ENCODE measurements at places on chromosomes 4 and X.

DNA sequence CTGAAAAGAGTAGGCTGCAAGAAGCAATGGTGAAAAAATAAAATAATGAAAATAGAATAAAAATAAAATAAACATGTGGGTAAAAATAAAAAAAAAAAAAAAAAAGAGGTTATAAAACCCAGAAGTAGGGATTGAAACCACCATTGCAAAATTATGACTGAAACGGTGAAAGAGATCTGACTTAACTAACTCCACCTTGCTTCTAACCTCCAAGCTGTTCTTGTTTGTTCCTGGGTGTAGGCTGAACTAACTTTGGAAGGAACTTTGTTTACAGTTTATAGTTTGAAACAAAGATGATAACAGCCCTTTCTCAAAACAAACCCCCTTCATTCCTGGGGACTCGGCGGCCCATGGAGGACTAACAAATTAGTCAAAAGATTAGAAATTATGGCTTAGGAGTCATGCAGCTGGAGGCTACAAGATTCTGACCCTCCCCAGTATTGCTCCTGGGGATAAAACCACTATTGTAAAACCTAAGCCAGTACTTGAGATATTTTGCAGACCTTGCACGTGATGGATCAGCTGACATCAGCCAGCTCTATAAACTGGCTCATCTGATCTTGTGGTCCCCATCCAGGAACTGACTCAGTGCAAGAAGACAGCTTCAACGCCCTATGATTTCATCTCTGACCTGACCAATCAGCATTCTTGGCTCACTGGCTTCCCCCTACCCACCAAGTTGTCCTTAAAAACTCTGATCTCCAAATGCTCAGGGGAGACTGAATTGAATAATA lies 30.4 kb downstream of the DDX60L start:
- no peak for DNase-seq

- DNase-seq = peak; percentile 3
These were observed 15.4 kb downstream of the SNX12 start for GRCh38 chrX:71052721-71053120.

- DNase-seq = no peak
These were observed 201.1 kb upstream of the BCOR start for GRCh38 chrX:40298572-40299479.

DNA sequence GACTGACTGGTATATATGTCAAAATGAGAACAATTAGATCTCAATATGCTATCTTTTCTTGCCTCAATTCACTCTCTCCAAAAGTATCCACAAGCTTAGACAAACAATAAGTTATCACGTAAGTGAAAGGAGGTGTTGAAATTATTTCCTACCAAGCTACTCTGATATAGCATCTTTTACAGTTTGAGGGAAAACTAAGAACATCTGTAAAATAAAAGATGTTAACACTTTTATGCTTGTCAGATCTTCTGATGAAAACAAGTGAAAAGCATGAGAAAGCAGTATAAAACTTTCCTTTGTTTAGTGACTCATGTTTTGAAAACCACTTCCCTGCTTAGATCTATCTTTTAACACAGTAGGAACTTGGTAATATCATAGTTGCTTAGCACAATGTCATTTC lies 8.4 kb upstream of the MAB21L2 start:
- no peak for DNase-seq

- DNase-seq = no peak
These were observed 11.6 kb upstream of the HADH start for GRCh38 chr4:107977966-107978705.

- DNase-seq = no peak
These were observed 5.1 kb upstream of the TASL start for GRCh38 chrX:30582664-30583063.

DNA sequence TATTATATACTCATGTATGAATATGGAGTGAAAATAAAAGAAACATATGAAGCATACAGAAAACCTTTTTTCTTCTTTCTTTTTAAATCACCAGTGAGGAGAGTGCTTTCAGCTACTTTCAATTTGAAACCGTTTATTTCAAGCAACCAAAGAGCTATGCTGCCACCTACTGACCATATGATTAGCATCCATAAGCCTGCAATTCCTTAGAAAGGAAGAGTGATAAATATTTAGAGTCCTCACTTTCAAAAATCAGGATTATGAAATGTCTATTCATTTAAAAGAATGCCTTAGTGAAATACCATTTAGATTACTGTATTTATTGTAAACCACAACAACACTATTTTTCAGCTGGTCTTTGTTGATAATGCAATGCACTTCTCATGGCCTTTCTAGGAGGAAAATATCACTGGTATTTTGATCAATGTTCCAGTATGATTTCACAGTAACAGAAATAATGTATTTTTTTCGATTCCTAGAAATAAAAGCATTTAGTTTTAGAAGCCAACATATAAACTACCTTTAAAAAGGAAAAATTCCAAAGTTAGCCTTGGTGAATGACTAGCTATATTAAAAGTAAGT lies 667.6 kb downstream of the PCDH18 start:
- peak; percentile 24 for DNase-seq

GRCh38 chr4:6549445-6549844 lies 25.5 kb upstream of the MAN2B2 start:
- no peak for DNase-seq

GRCh38 chr4:144507311-144508101 lies 138.4 kb upstream of the HHIP start:
- no peak for DNase-seq

- DNase-seq = peak; percentile 19
These were observed 60.6 kb downstream of the RPS6KA3 start for GRCh38 chrX:20205927-20206708.

GRCh38 chr4:160894809-160895208 lies 1269.0 kb downstream of the FSTL5 start:
- no peak for DNase-seq

DNA sequence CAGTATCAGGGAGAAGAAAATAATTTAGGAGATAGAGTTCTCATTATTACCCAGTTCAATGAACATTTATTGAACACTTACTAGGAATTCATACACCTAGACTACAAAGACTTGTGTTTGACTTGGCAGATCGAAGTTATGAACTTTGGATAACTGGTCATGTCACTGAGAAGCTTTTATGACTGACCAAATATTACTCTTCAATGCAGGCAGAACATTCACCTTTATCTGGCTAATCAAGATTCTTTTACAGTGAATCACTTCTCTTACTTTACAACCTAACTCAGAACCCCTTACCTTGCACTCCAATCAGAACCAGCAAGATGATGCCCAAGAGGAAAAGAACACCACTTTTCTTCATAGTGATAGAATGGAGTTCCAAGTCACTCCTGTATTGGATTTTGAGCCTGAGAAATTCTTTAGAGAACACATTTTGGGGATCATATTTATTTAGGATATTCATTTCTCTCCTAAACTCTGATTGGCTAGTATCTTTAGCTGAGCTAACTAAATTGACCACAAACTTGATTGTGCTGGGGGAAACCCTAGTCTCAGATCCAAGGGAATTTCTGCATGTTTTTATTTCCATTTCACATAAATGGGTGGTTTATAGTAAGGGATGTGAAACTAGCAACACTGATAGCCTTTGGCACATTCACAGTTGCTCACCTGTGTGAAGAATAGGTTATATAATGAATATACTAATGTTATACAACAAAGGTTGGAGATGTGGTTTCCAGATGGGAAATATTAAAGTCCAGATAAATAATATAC lies at the start of gene CXCL9:
Gene CXCL9 (minus strand): TSS at position 421 of the 774 bp plus-strand sequence. CDS start 60 bp downstream, at position 361.
- no peak for DNase-seq

GRCh38 chr4:185192059-185192458 lies 11.7 kb downstream of the CFAP97 start:
- peak; percentile 40 for DNase-seq

DNA sequence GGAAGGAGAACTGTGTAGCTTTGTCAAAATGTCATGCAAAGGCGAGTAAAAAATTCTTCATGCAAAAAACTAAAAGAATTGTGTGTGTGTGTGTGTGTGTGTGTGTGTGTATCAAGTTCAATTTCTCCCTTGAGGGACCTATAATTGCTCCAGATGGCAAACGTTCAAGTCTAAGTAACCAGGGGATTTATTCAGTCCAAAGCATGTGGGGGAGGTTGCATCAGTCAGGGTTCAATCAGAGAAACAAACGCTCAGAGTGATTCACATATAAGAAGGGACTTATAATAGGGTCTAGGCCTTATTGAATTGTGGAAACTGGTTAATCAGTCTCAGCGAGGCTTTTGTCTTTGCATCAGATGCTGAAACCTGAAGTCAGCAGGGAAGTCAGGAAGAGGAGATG lies 5.0 kb downstream of the DCAF8L1 start:
- DNase-seq = no peak

GRCh38 chr4:27692158-27692557 lies 831.5 kb downstream of the STIM2 start:
- peak; percentile 16 for DNase-seq

- DNase-seq = no peak
These were observed 784.2 kb downstream of the GLUD2 start for GRCh38 chrX:121831601-121832000.

DNA sequence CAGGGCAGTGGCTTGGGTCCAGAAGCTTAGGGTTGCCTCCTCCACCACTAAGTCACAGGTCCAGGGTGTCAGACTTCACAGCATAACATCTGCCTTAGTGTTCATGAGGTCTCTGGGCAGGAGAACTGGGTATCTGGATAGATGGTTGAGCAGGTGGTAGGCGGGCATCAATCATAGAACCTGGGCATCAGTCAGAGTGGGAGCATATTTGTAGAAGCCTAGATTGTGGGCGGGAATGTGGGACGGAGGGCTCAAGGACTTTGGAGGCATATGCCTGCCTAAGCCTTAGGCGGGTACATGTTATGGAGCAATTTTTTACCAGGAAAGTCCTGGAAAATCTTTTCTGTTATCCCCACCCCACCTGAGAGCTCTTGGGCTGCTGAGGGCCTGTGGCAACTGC lies 28.5 kb downstream of the TAF7L start:
- DNase-seq = no peak

DNA sequence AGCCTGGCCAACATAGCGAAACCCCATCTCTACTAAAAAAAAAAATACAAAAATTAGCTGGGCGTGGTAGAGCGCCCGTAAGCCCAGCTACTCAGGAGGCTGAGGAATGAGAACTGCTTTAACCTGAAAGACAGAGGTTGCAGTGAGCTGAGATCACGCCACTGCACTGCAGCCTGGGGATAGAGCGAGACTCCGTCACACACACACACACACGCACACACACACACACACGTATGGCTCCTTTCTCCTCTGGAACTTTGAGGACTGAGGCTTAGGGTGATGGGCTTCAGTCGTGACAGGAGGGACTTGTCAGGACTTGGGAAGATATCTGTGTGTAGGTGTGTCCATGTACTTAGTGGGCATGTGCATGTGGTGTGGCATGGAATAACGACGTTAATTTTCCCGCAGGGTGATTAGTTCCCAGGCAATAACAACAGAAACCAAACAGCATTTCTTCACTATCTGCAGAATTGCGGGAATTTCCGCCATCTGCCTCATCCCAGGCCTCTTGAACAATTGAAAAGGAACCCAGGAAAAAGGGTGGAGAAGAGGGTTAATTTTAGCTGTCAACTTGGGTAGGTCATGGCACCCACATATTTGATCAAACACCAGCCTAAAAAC lies 47.7 kb downstream of the RWDD4 start:
- no peak for DNase-seq

GRCh38 chr4:36235306-36235705 lies 9.0 kb downstream of the ARAP2 start:
- no peak for DNase-seq

DNA sequence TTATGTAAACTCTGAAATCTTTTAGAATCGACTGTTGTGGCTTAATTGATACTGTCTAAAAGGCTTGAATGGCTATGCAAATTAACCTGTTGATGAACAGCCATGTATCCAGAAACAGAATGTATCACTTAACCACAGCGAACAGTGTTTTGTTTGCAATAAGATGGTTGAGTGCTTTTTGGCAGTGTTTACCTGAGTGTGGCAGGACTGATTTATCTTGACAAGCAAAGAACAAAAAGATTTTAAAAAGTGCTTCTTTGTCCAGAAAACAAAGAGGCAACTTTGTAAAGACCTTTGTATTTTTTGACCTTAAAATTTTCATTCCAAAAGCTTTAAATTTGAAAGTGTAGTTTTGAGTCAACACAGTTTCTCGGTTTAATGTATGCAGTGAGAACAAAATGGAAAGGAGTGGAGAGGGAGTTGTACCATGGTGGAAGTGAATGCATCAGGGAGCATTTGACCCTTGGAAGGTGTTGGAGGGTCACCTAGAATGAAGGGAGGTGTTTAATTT lies 18.0 kb downstream of the ARHGAP10 start:
- peak; percentile 45 for DNase-seq

GRCh38 chr4:143512978-143513313 lies 556 bp upstream of the SMARCA5 start:
- DNase-seq = no peak

GRCh38 chr4:94127707-94128328 lies 79.8 kb upstream of the SMARCAD1 start:
- peak; percentile 23 for DNase-seq

- DNase-seq = no peak
These were observed 2.4 kb upstream of the PKD2 start for GRCh38 chr4:88005076-88005475.

- no peak for DNase-seq
These were observed 37.2 kb downstream of the FRMD7 start for GRCh38 chrX:132090403-132091159.

DNA sequence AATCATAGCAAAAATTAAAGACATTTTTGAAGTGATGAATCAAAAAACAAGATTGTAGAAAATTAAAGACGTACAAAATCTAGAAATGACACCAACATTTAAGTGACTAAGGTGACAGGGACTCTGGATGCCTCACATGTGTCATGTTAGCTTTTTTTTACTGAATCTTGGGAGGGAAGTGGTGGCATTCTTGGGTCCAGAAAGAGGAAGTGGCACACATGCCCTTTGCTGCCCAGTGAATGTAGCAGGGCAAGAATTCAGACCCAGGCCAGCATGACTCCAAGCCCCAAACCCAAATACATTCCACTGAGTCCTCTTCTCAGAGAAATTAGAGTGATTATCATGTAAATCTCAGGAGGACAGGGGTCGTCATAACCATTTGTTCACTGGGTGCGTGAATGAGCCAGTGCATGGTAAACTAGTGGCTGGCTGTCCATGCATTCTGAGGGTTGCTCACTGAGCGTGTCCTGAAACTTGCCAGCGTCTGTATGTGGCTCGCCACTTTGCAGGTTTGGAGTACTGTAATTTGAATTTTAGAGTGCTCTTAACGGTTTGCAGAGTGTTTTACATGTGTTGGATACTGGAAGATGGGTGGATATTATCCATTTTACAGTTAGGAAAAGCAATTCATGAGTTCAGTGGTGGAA lies 55.4 kb upstream of the TBC1D14 start:
- no peak for DNase-seq

DNA sequence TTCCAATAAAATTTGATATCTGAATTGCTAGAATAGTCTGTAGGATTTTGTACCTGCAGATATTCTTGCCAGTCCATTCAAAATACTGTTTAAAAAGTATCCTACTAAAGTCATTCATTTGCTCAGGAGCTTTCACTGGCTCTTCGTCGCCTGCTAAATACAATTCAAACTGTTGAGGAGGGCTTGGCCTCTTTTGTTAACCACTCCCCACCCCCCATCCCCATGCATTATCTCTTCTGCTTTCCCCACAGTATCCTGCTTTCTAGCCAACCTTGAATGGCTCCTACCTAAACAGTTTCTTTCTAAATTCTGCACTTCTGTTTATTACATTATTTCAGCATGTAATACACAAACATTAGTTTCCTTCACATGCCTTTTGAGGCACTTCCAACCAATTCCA lies 230.8 kb downstream of the CPE start:
- no peak for DNase-seq
